ENCODE measurements at places on chromosomes 4 and X.

- DNase-seq: no peak
Observed at GRCh38 chr4:100098011-100098545, 92.2 kb downstream of the DDIT4L start.

- no peak for DNase-seq
Observed at GRCh38 chr4:177356206-177356605, 46.5 kb downstream of the NEIL3 start.

DNA sequence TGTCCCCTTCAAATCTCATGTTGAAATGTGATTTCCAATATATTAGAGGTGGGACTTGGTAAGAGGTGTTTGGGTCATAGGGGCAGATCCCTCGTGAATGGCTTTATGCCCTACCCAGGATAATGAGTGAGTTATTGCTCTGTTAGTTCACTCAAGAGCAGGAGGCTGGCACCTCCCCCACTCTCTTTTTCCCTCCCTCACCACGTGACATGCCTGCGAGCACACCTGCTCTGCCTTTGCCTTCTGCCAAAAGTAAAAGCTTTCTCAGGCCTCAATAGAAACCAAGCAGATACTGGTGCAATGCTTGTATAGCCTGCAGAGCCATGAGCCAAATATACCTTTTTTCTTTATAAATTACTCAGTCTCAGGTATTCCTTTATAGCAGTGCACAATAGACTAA lies 286.3 kb upstream of the UGT8 start:
- no peak for DNase-seq

- no peak for DNase-seq
Observed at GRCh38 chr4:25609976-25610375, 45.7 kb upstream of the SLC34A2 start.

- DNase-seq: no peak
Observed at GRCh38 chr4:94454405-94454804, 2.7 kb downstream of the PDLIM5 start.

DNA sequence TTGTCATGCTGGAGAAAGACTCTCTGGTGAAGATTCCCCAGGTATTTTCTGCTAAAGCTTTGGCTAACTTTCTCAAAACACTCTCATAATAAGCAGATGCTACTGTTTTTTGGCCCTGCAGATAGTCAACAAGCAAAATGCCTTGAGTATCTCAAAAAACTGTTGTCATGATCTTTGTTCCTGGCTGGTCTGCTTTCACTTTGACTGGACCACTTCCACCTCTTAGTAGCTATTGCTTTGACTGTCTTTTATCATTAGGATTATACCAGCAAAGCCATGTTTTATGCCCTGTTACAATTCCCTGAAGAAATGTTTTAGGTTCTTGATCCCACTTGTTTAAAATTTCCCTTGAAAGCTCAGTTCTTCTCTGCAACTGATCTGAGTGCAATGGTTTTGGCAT lies 231.5 kb downstream of the SLC7A11 start:
- no peak for DNase-seq

- DNase-seq: no peak
Observed at GRCh38 chr4:100372432-100372831, 145.4 kb downstream of the EMCN start.

Measured in NCI-H1930 (cell line).